B cell (primary cell): ENCODE measurements at places on chromosomes 5 and 9. TPM values are rescaled to one million over a fixed set of nuclear protein-coding genes. Genes with fewer than 3 reads are reported as not detected.
A peak's percentile ranks its signal among the peaks of the same experiment; 100 is the strongest.

The CACNA1B gene
- polyA plus RNA-seq = not detected in 2 replicates

The PCDHB5 gene
- 0.06 TPM in 1 of 2 replicates, not detected in the other for polyA plus RNA-seq

The SPATA31D1 gene
- polyA plus RNA-seq = not detected in 2 replicates

The RUSC2 gene
- 0.27 and 0.48 TPM in 2 replicates for polyA plus RNA-seq

The PRELID2 gene
- polyA plus RNA-seq = 0.62 and 0.63 TPM in 2 replicates

The TOPORS gene
- polyA plus RNA-seq = 10.1 and 14.8 TPM in 2 replicates

The CNTFR gene
- not detected in 2 replicates for polyA plus RNA-seq

DNA sequence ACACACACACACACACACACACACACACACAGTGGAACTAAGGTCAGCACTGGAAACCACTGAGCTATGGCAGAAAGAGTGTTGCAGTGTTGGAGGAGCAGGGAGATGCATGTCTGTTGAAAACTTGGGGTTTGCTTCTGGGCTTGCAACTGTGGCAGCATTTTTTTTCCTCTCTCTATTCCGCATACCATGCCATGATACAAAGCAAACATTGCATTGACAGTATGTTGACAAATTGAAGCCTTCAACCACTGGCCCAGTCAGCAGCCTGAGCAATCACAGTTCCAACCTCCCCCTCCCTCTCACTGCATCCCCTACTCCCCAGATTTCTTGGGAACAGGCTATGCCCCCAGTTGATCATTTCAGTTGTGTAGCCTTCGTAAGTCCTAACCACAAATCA lies 478.1 kb upstream of the WWC1 start:
- H3K4me1 ChIP-seq = no peaks in the 10 kb centered on the region
- H3K27me3 ChIP-seq = no peaks in the 10 kb centered on the region
- H3K4me3 ChIP-seq = no peak overlapping the region
- no peaks in the 10 kb centered on the region for H3K36me3 ChIP-seq

DNA sequence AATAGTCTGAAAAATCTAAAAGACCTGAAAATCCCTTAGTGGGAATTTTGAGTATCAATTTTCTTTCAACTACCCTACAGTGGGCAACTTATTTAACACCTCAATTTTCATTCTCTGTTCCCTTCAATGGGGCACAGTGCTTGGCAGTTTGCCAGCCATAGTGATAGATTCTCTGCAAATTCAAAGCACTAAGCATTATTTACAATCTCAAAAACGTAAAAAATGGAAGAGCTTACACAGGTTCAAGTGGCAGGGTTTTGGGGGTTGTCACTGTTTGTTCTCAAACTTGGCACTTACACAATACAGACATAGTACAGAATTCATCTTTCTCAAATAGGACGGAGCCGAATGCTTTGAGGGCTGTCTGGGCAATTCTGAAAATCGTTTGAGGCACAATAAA lies 515.0 kb downstream of the EFNA5 start:
- H3K4me3 ChIP-seq = no peak overlapping the region
- H3K27ac ChIP-seq = no peak overlapping the region
- no peak for DNase-seq
- no peaks in the 10 kb centered on the region for H3K4me1 ChIP-seq
- H3K36me3 ChIP-seq = no peaks in the 10 kb centered on the region
- H3K27me3 ChIP-seq = no peaks in the 10 kb centered on the region

DNA sequence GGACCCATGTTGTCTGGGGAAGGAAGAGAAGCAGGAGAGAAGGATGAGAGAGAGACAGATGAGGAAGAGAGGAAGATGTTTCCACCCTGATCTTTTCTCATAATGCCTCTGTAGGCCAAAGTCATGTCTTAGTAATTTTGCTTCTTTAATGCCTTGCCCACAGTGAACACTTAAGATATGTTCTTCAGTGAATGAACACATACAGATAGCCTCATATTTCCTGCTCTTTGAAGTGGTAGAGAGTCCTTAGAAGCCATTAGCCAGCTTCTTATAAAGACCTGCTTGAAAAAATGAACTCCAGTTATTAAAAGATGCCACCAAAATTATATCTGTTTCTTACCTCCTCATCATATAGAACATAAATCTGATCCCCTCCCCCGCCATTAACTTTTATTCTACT lies 244.4 kb downstream of the CD180 start:
- H3K27me3 ChIP-seq = no peaks in the 10 kb centered on the region
- H3K36me3 ChIP-seq = no peaks in the 10 kb centered on the region
- DNase-seq = no peak
- no peak overlapping the region for H3K27ac ChIP-seq
- H3K4me1 ChIP-seq = no peaks in the 10 kb centered on the region

GRCh38 chr5:176612855-176613254 lies 2.9 kb upstream of the GPRIN1 start:
- H3K27ac ChIP-seq = no peak overlapping the region
- peaks cover 37% of the 10 kb centered on the region for H3K27me3 ChIP-seq
- H3K4me1 ChIP-seq = peaks cover 9% of the 10 kb centered on the region
- H3K4me3 ChIP-seq = no peak overlapping the region

- no peaks in the 10 kb centered on the region for H3K4me1 ChIP-seq
- no peak for DNase-seq
- no peak overlapping the region for H3K27ac ChIP-seq
- no peaks in the 10 kb centered on the region for H3K27me3 ChIP-seq
- H3K4me3 ChIP-seq = no peak overlapping the region
- no peaks in the 10 kb centered on the region for H3K36me3 ChIP-seq
Observed at GRCh38 chr9:100555471-100555870, 22.4 kb upstream of the CAVIN4 start.

- H3K36me3 ChIP-seq = no peaks in the 10 kb centered on the region
- no peak overlapping the region for H3K27ac ChIP-seq
- H3K27me3 ChIP-seq = no peaks in the 10 kb centered on the region
- no peak overlapping the region for H3K4me3 ChIP-seq
- H3K4me1 ChIP-seq = peaks cover 20% of the 10 kb centered on the region
Observed at GRCh38 chr9:91181541-91181940, 180.2 kb downstream of the AUH start.

- no peak overlapping the region for H3K4me3 ChIP-seq
- DNase-seq = no peak
- H3K4me1 ChIP-seq = no peaks in the 10 kb centered on the region
Observed at GRCh38 chr5:136768457-136768856, 403.1 kb upstream of the TRPC7 start.

GRCh38 chr5:145666591-145666990 lies 168.6 kb downstream of the PRELID2 start:
- H3K27ac ChIP-seq = no peak overlapping the region
- no peaks in the 10 kb centered on the region for H3K4me1 ChIP-seq
- no peaks in the 10 kb centered on the region for H3K27me3 ChIP-seq
- DNase-seq = no peak
- H3K4me3 ChIP-seq = no peak overlapping the region

- H3K36me3 ChIP-seq = no peaks in the 10 kb centered on the region
- no peak for DNase-seq
- peaks cover 38% of the 10 kb centered on the region for H3K4me1 ChIP-seq
- H3K27ac ChIP-seq = peak overlapping the region; percentile 99
- H3K4me3 ChIP-seq = no peak overlapping the region
Observed at GRCh38 chr9:89309166-89309565, 1.8 kb upstream of the CKS2 start.

DNA sequence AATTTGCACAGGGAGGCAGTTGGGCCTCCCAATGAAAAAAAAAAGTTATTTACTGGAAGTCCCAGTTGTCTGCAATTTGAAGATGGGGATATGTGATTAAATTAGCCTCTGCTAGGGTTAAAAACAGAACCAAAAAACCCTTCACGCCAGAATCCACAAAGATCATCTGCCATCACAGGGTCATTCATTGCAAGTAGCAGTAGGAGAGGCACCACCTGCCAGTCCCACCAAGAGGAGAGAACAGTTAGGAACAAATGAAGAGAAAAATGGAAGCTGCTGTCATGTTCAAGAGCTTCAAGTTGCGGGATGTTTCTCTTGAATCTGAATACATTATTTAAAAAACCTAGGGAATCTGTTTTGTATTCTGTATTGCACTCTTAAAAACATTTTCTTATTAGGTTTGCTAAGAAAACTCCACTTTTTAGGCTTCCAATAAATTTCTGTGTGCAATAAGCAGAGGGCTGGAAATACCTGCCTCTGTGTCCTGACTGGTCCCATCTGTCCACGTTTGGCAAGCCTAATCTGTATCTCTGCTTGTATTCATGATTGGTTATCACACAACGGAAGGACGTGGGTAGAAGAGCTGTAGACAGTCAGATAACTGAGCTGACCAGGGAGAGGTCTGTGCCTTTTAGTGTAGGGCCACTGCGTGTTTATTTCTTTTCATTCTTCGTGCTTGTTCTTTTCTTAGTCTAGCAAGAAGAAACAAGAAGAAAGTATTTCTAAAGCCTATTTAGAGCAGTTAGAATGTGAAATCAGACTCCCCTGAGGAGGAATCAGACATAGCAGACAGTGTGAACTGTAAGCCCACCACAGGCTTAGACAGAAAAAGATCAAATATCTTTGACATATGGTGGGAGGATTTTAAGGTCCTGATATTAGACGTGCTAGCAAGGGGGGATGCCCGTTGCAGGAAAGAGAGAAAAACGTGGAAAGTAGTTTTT lies 630.6 kb upstream of the SEMA6A start:
- no peaks in the 10 kb centered on the region for H3K4me1 ChIP-seq
- H3K27ac ChIP-seq = no peak overlapping the region
- DNase-seq = no peak
- H3K27me3 ChIP-seq = no peaks in the 10 kb centered on the region
- H3K36me3 ChIP-seq = no peaks in the 10 kb centered on the region

GRCh38 chr5:169577951-169578350 lies 5.6 kb upstream of the SPDL1 start:
- H3K27ac ChIP-seq = no peak overlapping the region
- peaks cover 4% of the 10 kb centered on the region for H3K4me1 ChIP-seq
- no peak overlapping the region for H3K4me3 ChIP-seq
- DNase-seq = no peak
- H3K36me3 ChIP-seq = no peaks in the 10 kb centered on the region

DNA sequence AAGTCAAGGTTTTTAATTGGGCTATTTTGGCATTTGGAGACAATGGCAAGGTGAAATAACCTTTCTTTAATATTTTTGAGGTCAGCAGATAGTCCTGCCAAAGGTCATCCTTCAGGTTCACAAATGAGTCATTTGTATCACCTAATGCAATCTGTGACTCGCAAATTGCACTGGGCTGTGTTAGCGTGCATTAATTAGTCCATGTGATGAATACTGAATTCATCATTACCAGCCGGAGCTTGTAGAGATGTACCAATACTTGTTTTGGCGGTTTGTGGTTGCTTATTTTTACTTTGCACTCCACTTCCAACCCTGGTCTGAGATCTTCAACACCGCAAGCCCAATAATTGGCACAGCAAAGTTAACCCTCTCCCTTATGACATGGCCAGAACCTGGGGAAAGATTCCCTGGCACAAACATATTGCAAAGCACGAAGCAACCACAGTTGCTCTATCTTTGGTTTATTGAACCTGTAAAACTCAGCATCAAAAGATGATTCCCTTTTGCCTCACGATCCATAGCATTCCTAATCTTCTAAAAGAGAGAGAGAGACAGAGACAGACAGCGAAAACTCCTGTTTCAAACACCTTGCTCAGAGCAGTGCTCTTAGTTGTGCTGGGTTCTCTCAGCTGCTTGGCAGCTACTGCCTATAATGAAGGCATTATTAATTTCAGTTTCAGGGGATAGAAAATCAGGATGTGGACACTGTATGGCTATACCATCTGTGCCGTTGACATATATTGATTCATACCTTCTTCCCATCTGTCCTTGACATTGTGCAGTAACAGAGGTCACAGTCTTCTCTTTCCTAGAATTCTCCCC lies 178.1 kb downstream of the EBF1 start:
- no peak for DNase-seq
- peaks cover 8% of the 10 kb centered on the region for H3K36me3 ChIP-seq
- H3K27me3 ChIP-seq = no peaks in the 10 kb centered on the region
- H3K4me3 ChIP-seq = no peak overlapping the region
- peaks cover 9% of the 10 kb centered on the region for H3K4me1 ChIP-seq
- no peak overlapping the region for H3K27ac ChIP-seq

- peaks cover 2% of the 10 kb centered on the region for H3K36me3 ChIP-seq
- DNase-seq = no peak
- no peaks in the 10 kb centered on the region for H3K27me3 ChIP-seq
- H3K4me3 ChIP-seq = no peak overlapping the region
Observed at GRCh38 chr9:100217536-100217935, 118.5 kb downstream of the INVS start.

- DNase-seq = no peak
- H3K27ac ChIP-seq = no peak overlapping the region
- no peak overlapping the region for H3K4me3 ChIP-seq
- no peaks in the 10 kb centered on the region for H3K4me1 ChIP-seq
- no peaks in the 10 kb centered on the region for H3K27me3 ChIP-seq
Observed at GRCh38 chr9:99155736-99156135, 50.8 kb downstream of the TGFBR1 start.

DNA sequence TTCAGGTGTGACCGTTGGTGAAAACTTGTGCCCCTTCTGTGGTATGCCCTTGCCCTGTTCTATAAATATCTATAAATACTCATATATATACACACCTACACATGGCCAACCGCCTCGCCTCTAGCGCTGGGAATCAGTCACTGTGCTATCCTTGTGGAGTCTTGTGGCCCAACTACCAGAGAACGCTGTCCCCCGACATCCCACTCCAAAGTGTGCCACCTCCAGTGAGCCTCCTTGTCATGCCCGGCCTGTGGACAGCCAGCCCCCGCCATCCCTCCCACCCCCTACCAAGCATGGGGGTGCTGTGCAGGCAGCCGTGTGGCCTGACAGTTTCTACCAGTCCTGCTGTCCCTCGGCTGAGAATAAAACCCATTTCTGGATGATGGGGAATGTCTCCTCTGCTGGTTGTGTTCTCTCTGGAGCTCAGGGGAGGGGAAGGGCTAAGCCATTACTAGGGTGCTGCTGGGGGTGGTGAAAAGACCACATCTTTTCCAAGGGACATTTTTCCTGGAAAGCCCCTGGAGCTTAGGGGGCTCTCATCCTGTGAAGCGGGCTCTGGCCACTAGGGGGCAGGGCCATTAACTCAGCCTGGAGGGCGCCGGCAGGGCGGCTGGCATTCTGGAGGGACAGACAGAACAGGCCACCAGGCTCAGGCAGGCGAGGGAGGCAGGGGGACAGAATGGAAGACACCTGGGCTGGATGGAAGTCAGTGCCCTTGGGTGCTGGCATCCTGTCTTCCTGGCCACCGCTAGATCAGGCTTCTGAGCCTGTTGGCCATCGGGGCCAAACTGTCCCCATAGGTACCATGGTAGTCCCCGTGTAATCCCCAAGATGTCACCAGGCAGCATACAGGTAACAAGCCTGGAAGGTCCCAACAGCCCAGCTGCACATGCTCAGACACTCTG lies 20.7 kb downstream of the GOLGA2 start:
- H3K4me3 ChIP-seq = no peak overlapping the region
- peaks cover 13% of the 10 kb centered on the region for H3K36me3 ChIP-seq
- peak; percentile 73 for DNase-seq
- H3K4me1 ChIP-seq = peaks cover 10% of the 10 kb centered on the region
- H3K27me3 ChIP-seq = no peaks in the 10 kb centered on the region
- H3K27ac ChIP-seq = no peak overlapping the region

DNA sequence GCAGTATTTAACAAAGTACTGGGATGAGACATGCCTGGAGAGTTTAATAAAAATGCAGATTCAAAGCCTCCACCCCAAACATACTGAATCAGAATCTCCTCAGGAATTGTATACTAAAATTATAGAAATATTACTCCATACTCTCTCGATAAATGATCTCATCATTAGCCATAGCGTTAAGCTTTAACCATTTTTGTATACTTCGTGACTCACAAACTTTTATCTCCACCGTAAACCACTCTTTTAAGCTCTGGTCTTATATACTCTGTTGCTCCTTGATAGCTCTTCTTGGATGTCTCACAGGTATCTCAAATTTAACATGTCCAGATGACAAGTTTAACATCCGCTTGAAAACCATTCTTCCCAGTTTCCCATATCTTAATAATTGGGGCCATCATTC lies 327.8 kb downstream of the ADGRV1 start:
- H3K27ac ChIP-seq = no peak overlapping the region
- H3K36me3 ChIP-seq = no peaks in the 10 kb centered on the region
- H3K27me3 ChIP-seq = no peaks in the 10 kb centered on the region
